ENCODE measurements at places on chromosomes 1 and 21.

- DNase-seq, result no peak
These were observed 6.4 kb upstream of the DYRK3 start for GRCh38 chr1:206628916-206629315.

DNA sequence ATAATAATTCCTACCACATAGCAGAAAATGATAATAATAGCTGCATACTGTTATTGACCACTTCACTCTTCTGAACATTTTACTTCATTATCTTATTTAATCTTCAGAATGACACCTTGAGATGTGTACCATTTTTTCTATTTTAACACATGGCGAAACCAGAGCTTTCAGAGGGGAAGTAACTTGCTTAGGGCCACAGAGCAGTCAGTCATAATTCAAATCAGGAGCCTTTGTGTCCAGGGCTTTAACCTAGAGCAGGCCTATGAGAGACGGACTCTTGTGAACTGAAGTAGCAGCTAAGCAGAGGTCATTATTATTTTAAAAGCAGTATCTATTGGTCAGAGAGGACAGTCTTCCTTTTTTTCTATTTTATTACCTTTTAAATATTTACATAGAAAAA lies 114.0 kb downstream of the ROR1 start:
- no peak for DNase-seq

DNA sequence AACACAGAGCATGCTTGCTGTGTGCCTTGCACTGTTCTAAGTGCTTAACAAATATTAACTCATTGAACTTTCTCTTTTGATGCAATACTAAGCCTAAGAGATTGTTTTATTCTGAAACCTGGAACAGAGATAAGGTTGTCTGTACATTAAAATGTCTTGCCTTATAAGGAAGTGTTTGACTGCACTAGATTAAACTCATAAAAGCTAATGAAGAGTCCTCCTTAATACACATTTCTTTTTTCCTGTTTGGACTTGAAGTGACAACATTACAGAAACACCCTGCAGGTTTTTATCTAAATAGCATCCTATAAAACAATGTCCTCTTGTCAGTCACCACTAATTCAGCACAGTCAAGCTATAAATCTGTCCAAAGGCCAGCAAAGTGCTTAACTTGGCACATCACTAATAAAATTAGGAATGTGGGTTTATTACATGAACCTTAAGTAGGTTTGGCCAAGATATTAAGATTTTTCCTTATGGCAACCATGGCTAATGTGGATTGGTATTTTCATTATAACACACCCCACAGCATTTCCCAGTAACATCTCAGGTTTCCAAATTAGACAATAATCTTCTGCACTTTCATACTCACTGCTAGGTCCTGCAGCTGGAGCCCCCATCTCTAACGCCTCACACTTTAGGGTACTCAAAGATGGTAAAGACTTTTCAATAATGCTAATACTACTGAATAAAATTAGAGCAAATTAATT lies 389.7 kb downstream of the LMO4 start:
- no peak for DNase-seq

DNA sequence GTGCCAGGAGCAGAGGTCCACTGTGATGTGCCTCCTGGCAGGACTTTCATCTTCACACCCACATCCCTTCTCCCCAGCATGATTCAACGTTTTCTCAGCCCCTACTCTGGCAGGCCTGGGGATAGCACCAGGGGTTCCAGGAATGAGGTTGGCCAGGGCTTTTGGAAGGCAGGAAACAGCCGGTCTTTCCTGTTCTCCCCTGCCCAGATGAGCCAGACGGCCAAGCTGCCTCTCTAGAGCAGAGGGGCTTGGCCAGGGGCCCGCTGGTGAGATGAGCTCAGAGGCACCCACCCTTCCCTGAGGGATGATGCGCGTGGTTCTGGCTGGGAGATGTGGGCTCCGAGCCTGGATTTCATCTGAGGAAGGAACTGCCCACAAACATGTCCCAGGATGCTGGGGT lies 4.3 kb upstream of the MFAP2 start:
- peak; percentile 60 for DNase-seq

DNA sequence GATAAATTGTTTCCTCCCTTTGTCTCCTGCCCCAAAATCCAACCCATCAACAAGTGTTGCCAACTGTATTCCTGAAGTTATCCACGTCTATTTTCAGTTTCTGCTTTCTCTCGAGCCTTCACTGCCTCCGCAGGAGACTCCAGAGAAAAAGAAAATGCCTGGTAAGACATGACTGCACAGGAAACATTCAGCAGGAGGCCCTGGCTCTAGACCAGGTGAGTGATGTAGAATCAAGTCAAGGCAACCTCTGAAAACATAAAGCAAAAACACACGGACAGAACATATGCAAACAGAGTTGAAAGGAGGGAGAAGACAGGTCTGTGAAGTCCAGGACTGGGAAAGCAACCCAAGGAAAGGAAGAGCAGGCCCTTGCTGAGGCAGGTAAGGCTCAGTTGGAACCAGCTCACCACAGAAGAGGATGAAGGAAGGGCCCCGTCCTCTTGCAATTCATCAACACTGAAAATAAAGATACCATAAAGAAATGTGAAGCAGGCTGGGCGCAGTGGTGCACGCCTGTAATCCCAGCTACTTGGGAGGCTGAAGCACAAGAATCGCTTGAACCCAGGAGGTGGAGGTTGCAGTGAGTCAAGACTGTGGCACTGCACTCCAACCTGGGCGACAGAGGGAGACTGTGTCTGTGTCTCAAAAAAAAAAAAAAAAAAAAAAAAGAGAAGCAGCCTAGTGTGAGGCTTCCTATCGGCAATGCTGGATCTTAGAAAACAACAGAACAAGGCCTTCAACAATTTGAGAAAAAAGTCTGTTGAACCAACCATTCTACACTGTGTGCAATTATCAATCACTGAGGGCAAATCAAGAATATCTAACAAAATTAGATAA lies 8.8 kb downstream of the NOL9 start:
- no peak for DNase-seq

GRCh38 chr21:44527156-44527982 lies 12.6 kb downstream of the KRTAP10-1 start:
- DNase-seq, result no peak

GRCh38 chr1:14656384-14656937 lies 58.0 kb downstream of the KAZN start:
- no peak for DNase-seq

GRCh38 chr1:119347858-119348257 lies 20.7 kb upstream of the HAO2 start:
- peak; percentile 55 for DNase-seq

DNA sequence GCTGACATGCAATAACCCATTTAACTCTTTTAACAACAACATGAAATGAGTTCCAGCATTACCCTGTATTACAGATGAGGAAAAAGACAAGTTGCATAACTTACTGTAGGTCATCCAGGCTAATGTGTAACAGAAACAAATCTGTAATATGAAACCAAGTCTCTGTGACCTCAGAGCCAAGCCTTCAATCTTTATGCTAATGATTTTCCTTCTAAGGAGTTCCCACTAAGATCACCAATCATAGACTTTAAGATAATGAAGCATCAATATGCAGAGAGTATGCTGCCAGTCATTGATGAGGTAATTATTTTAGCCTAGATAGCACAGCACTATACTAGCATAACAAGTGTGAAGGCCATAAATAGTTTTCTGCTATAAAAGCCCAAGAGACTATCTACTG lies 35.6 kb upstream of the RNPC3 start:
- no peak for DNase-seq

- no peak for DNase-seq
These were observed 2.3 kb downstream of the PIK3R3 start for GRCh38 chr1:46130121-46130520.

- DNase-seq, result no peak
These were observed 668.7 kb downstream of the MRPL39 start for GRCh38 chr21:24938573-24938972.

DNA sequence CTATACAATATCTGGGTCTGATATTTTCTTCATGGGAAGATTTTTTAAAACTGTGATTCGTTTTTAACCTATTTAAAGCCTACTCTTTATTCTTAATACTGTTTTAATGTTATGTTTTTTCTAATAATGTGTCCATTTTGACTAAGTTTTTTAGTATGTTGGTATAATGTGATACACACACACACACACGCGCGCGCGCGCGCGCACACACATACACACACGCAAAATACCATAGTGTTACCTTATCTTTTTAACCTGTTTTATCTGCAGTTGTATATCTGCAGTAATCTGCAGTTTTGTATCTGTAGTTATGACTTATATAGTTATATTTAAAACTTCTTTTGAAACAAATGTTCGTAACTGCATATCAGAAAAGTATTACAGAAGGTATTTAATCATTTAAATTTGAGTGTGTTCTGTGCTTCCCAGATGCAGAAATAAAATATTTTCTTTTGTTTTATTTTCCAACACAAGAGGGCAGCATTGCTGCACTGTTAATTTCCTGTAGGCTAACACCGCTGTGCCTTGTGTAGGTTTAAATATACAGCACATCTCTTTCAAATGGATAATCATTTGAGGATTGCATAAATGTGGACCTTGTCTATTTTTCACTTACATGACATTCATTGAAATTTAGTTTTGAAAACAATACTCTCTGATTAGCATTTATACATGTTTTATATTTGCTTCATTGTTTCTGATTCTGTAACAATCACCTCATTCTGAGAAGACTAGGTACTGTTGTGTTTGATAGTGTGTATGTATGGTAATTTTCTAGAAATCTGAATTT lies 166.1 kb downstream of the PDE4B start:
- DNase-seq, result peak; percentile 29

DNA sequence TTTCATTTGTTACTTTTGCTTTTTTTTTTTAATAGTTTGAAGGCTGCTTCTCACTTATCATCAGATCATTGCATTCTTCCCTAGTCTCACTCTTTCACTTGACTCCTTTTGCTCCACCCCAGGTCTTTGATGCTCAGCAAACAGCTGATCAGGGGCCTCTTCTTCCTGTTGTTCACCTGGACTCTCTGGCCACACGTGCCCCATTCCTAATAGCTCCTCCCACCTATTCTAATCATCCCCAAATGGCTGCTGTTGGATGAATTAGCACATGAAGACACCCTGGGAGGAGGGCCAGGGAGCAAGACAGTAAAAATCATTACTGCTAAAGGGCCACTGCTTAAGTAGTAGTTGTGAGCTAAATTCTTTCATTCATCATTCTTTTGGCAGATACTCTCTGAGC lies 119.5 kb downstream of the MAB21L3 start:
- no peak for DNase-seq

DNA sequence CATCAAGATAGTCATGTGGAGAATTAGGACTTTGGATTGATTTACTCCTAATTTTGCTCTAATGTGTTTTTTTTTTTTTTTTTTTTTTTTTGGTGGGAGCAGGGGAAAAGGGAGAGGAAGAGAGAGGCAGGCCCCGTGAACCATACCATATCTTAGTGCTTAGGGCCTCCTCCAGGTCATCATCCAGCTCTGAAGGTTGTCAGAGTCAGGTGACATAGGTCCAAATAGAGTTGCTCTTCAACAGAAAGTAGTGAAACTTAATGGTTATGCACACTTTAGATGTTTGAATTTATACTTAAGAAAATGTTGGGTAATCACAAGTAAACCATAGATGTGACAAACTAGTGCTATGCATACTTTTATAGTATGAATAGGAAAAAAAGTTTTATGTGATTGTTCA lies 32.2 kb downstream of the CXADR start:
- no peak for DNase-seq

GRCh38 chr1:18486195-18486594 lies 5.5 kb downstream of the KLHDC7A start:
- no peak for DNase-seq

GRCh38 chr1:176897350-176898236 lies 266.9 kb downstream of the ASTN1 start:
- DNase-seq, result peak; percentile 49

DNA sequence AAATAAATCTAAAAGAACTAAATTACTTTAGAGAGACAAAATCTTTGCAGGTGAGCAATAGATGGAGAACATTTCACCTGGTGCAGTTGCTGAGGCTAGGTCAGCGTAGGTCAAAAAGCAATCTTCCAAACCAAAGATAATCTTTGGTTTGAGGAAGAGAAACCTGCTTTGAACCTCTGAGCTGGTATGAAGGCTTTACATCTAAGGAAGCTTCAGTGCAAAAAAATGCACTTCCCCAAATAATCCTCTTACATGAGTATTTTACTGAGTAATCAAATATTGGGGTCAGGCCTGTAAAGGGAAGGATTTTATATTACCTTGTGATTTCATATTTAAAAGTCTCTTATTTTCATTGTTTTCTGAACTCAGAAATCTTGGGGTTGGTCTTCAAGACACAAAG lies 223.6 kb downstream of the SRGAP2C start:
- DNase-seq, result no peak

DNA sequence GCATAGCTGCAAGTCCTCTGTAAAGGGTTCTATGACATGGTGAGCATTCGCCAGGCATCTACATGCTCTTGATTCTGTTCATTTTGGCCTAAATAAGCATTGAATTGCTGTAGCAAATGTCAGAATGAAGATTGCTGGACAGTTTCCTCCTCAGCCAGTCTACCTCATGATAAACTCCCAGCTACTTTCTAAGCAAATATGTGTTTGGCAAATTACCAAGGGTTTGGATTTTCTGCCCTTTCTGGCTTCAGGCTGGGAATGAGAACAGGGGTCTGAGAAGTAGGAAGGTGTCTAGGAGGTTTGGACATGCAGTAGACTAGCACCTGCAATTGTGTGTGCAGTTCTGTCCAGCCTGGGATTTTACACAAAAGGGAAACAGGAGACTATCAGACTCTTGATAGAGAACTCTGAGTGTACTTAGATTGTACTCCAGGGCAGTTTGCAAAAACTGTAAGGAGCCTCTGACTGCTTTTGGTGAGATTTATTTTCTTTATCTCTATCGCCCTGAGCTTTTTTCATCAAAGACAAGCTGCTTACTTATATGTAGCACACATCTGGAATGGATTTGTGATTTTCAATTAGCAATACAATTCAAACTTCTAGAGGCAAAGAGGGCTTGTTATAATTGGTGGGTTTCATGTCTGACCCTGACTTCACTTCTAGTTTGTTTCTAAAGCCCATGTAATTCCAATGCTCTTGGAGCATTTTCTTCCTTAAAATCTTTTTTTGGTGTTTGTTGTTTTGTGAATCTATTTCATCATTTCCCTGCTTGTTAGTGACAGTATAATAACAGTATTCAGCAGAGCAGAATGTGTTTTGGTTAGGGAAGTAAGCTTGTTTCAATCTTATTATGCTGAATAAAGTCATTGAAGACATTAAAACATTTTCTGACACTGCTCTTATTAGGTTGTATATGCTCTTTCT lies 150.8 kb downstream of the VPS13D start:
- no peak for DNase-seq

DNA sequence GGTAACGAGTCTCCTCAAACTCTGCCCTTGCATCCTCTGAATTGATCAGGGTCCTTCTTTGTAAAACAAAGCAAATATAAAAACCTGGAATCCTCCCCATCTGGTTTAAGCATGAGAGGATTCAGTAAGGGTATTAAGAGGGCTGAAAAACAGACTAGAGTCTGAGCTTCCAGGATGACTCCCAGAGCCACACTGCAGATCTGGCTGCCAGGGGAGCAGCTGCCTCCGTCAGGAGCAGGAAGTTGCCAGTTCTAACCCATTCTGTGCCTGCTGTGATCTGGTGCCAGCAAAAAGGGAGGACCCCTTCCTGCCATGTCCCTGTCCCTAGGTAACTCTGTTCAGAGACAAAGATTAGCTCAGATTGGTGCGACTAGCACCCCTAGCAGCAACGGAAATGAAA lies 27.5 kb downstream of the SERTAD4 start:
- DNase-seq, result no peak

- DNase-seq, result no peak
These were observed 26.7 kb downstream of the RC3H1 start for GRCh38 chr1:173995475-173995874.

GRCh38 chr21:45421071-45421845 lies 16.3 kb downstream of the COL18A1 start:
- no peak for DNase-seq

GRCh38 chr1:228502522-228502921 lies 15.3 kb downstream of the RNF187 start:
- no peak for DNase-seq

Data from RCC 7860 (cell line).